ENCODE measurements at places on chromosomes 13 and 19. TPM values are rescaled to one million over a fixed set of nuclear protein-coding genes. Genes with fewer than 3 reads are reported as not detected.
A peak's percentile ranks its signal among the peaks of the same experiment; 100 is the strongest.

The LRRC4B gene
- total RNA-seq: 11.0 TPM

The PSG6 gene
- not detected for total RNA-seq

GRCh38 chr19:51726049-51726448 is 2.3 kb upstream of the HAS1 start:
- peak; percentile 40 for DNase-seq
- peaks cover 10% of the 10 kb centered on the region for H3K36me3 ChIP-seq
- peaks cover 29% of the 10 kb centered on the region for H3K27me3 ChIP-seq
- peaks cover 34% of the 10 kb centered on the region for H3K4me1 ChIP-seq
- no peak overlapping the region for H3K27ac ChIP-seq

GRCh38 chr13:25738342-25739196 is 313.2 kb downstream of the SHISA2 start:
- no peaks in the 10 kb centered on the region for H3K36me3 ChIP-seq
- H3K27me3 ChIP-seq: no peaks in the 10 kb centered on the region
- peak overlapping the region; percentile 16 for H3K27ac ChIP-seq
- DNase-seq: no peak
- no peak overlapping the region for H3K4me3 ChIP-seq
- peaks cover 17% of the 10 kb centered on the region for H3K4me1 ChIP-seq

GRCh38 chr19:3556978-3557460 is 367 bp downstream of the MFSD12 start:
- H3K4me3 ChIP-seq: peak overlapping the region; percentile 93
- peaks cover 12% of the 10 kb centered on the region for H3K4me1 ChIP-seq
- no peaks in the 10 kb centered on the region for H3K36me3 ChIP-seq
- peak; percentile 36 for DNase-seq
- peaks cover 29% of the 10 kb centered on the region for H3K27me3 ChIP-seq

DNA sequence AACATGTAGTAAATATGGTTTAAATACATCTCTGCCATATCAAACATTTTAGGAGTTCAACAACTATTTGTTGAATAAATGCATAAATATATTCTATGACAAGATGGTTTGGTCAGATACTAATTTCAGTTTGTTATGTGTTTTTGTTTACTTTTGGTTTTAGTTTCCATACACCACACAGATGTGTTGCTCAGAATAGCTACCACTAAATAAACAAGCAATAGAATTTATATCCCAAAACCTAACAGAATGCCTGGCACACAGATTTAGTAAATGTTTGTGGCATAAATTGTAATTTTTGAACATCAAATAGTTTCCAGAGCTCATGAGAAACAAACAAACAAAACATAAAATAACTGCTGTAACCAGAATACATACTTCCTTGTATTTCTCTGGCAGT is 126.8 kb upstream of the ATXN8OS start:
- H3K36me3 ChIP-seq: no peaks in the 10 kb centered on the region
- H3K27me3 ChIP-seq: no peaks in the 10 kb centered on the region
- no peak overlapping the region for H3K4me3 ChIP-seq
- no peak for DNase-seq
- no peak overlapping the region for H3K27ac ChIP-seq

- no peak overlapping the region for H3K27ac ChIP-seq
- no peaks in the 10 kb centered on the region for H3K27me3 ChIP-seq
- no peak overlapping the region for H3K4me3 ChIP-seq
- H3K4me1 ChIP-seq: peaks cover 13% of the 10 kb centered on the region
- H3K36me3 ChIP-seq: 0 out of 2 replicates have a peak, but pooled peaks cover 8% of the 10 kb centered on the region
Observed at GRCh38 chr13:59829690-59830089, 334.0 kb downstream of the DIAPH3 start.

- no peak overlapping the region for H3K27ac ChIP-seq
- no peak overlapping the region for H3K4me3 ChIP-seq
- H3K27me3 ChIP-seq: no peaks in the 10 kb centered on the region
- peaks cover 58% of the 10 kb centered on the region for H3K4me1 ChIP-seq
- DNase-seq: peak; percentile 58
- no peaks in the 10 kb centered on the region for H3K36me3 ChIP-seq
Observed at GRCh38 chr13:25980255-25980654, 71.6 kb downstream of the SHISA2 start.

DNA sequence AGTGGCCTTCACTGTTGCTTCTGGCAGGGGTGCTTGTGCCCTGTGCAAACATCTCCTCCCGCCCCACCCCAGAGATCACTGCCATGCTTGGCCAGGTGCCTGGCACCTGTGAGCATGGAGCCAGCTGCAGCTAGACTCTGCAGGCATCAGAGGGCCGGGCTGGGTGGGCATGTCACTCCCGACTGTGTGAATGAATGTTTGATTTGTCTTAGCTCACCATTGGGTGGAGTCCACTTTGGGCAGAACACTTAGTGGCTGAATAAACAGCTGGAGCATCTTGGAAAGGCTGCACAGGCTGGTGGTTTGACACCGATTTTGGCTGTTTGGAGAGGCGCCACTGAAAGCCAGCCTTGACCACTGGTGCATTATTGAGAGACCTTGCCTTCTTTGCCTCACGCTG is 267.3 kb downstream of the DLEU7 start:
- no peaks in the 10 kb centered on the region for H3K27me3 ChIP-seq
- peaks cover 14% of the 10 kb centered on the region for H3K4me1 ChIP-seq
- H3K36me3 ChIP-seq: no peaks in the 10 kb centered on the region
- DNase-seq: no peak

- peak within 1 kb of the TSS; percentile 54 for H3K27ac ChIP-seq
- H3K4me3 ChIP-seq: peak within 1 kb of the TSS; percentile 75
- peaks cover 60% of the 10 kb centered on the region for H3K27me3 ChIP-seq
Observed at GRCh38 chr19:58033741-58034476, at the start of gene ZSCAN1. Gene ZSCAN1 (plus strand): TSS chr19:58034025. CDS start chr19:58037837, 3,812 bp downstream.

GRCh38 chr19:6590258-6590826 is 608 bp downstream of the CD70 start:
- H3K27ac ChIP-seq: no peak overlapping the region
- no peaks in the 10 kb centered on the region for H3K36me3 ChIP-seq
- peak; percentile 31 for DNase-seq
- peaks cover 36% of the 10 kb centered on the region for H3K4me1 ChIP-seq

- H3K27me3 ChIP-seq: no peaks in the 10 kb centered on the region
- peaks cover 4% of the 10 kb centered on the region for H3K36me3 ChIP-seq
- DNase-seq: no peak
- no peak overlapping the region for H3K27ac ChIP-seq
Observed at GRCh38 chr13:73607489-73608156, 526.6 kb downstream of the KLF12 start.

DNA sequence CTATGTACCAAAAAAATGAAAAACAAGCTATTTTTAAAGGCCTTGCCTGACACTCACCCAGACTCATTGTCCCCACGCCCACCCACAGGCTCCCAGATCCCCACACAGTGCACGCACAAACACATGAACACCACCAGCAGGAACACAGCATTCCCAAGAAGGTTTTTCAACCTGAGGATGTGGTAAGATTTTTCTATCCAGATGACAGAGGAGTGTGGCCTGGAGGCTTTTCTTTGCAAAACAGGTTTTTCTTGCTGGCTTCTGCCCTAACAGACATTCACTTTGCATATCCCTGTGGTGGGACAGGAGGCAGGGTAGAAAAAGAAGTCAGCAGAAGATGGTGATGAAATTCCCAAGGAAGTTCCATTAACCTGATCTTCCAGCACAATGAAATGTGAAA is 97.8 kb downstream of the KLF12 start:
- peak overlapping the region; percentile 98 for H3K27ac ChIP-seq
- no peaks in the 10 kb centered on the region for H3K36me3 ChIP-seq
- H3K4me1 ChIP-seq: peaks cover 58% of the 10 kb centered on the region
- no peaks in the 10 kb centered on the region for H3K27me3 ChIP-seq

- no peak for DNase-seq
- no peaks in the 10 kb centered on the region for H3K27me3 ChIP-seq
Observed at GRCh38 chr19:53818756-53819155, 5.4 kb downstream of the NLRP12 start.

GRCh38 chr13:50140153-50140552 is 124.9 kb downstream of the KCNRG start:
- no peak overlapping the region for H3K4me3 ChIP-seq
- DNase-seq: no peak
- peaks cover 33% of the 10 kb centered on the region for H3K4me1 ChIP-seq
- peaks cover 21% of the 10 kb centered on the region for H3K27me3 ChIP-seq
- H3K36me3 ChIP-seq: no peaks in the 10 kb centered on the region
